Natural killer cell (primary cell): ENCODE measurements at places on chromosomes 13 and 19.

DNA sequence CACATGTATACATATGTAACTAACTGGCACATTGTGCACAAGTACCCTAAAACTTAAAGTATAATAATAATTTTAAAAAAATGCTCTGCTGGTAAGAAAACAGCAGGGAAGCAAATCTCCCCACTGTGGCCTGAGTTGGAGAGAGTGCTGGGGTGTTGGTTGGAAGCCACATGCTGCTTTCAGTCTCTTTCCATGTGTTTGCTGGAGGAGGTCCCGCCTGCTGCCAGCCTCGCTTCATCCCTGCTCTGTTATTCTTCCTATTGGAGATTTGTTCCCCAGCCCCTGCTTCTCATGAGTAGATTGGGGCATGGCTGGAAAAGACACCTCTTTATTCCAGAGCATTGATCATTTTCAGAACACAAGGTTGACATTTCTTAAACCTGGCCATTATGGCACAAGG lies 230.5 kb downstream of the FGF9 start:
- DNase-seq, result no peak

GRCh38 chr13:75258159-75258782 lies 223.7 kb downstream of the TBC1D4 start:
- DNase-seq, result no peak

GRCh38 chr13:57682128-57682716 lies 50.7 kb downstream of the PCDH17 start:
- DNase-seq, result no peak

GRCh38 chr13:81670048-81670447 lies 1329.1 kb upstream of the SPRY2 start:
- DNase-seq, result no peak

DNA sequence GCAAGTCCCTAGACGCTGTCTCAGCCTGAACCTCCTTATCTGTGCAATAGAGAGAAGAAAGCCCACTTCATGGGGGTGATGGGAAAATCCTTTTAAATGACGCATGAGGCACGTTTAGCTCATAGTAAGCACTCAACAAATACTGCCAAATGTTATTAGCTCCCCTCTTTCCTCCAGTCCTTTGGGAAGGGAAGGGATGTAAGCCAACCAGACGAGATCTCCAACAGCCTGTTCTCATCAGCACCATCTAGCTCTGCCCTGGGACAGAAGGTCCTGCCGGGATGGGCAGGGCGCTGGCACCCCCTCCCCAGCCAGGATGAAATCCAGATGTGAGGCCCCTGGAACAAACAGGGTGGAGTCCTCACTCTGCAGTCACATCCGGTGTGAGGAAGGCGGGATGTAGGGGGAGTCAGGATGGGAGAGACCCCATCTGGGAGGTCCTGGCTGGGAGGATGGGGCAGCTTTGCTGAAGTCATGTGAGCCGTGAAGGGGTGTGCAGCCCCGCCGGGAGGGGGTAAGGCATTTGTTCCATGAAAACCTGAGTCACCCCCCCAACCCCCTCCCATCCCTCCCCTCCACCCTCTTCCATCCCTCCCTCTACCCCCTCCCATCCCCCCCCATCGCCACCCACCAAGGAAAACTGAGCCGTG lies 4.6 kb downstream of the S1PR2 start:
- DNase-seq, result no peak

DNA sequence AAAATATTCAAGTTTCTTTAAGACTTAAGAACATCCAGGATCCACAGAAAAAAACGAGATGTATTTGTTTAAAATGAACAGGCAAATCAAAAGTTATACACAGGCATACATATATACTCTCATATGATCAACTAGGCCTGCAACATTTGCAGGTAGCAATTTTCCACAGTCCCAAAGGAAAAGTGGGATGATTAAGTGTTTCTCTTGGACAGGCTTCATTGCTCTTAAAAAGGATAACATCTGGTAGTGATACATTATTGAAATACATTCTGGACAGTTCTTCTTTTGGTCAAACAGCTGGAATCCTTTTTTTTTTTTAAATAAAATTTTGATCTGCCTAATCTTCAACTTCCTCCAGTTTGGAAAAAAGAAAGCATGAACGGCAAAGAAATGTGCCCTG lies 114.8 kb upstream of the TDRD3 start:
- no peak for DNase-seq
